Stimulated activated CD4-positive, alpha-beta T cell treated with anti-CD3 and anti-CD28 coated beads, TNF-alpha, amount 100 ng/mL, for 1 hour (primary cell): ENCODE measurements at places on chromosomes 1 and 21.

DNA sequence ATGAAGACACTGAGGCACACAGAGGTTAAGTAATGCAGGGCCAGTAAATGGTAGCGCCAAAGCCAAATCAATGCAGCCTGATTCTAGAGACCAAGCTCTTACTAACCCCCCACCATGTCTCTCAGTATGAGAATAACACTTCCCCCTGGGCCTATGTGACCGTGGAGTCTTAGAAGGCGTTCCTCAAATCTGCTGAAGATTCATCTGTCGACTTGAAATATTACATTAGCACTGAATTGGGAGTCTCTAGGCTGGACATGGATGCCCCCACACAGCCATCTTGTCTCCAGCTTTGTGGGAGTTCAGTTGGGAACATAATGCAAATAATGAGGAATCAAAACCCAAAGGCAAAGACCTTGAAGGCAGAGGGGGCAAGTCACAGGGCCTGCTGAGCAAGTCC lies 117.9 kb upstream of the HMGB4 start:
- no peak for DNase-seq

- DNase-seq, result no peak
Measured at GRCh38 chr1:6827079-6827478, 41.8 kb downstream of the CAMTA1 start.

DNA sequence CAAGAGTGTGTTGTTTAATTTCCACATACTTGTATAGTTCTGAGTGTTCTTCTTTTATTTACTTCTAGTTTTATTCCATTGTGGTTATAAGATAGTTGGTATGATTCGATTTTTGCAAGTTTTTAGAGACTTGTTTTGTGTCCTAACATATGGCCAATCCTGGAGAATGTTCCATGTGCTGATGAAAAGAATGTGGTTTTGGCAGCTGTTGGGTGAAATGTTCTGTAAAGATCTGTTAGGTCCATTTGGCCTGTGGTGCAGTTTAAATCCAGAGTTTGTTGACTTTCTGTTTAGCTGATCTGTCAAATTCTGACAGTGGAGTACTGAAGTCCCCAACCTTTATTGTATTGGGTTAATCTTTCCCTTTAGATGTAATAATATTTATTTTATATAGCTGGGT lies 19.5 kb upstream of the TIPRL start:
- DNase-seq, result no peak

DNA sequence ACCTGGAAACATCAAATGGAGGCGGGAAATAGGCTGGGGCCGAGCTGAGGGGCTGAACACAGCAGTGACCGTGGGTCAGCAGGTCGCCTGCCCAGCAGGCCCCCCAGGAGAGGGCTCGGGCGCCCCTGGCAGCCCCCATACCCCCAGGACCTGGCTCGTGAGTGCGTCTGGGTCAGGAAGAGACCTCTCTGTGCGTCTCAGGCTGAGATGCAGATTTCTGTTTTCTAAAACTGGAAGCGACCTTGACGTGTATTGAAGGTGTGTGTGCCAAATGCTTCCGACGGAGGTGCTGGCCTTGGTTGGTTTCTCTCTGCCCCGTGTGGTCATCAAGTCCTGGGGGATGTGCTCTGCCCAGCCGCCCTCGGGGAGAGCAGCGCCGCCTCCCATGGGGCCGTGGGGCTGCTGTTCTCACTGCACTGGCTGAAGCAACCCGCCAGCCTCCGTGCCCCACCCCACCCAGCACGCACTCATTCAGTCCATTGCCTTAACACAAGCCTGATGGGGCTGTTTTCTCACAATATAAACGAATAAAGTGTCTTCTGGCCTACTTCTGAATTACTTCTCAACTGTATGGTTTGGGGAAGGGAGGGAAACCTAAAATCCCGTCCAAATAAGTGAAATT lies 7.4 kb downstream of the PEX10 start:
- DNase-seq, result no peak

DNA sequence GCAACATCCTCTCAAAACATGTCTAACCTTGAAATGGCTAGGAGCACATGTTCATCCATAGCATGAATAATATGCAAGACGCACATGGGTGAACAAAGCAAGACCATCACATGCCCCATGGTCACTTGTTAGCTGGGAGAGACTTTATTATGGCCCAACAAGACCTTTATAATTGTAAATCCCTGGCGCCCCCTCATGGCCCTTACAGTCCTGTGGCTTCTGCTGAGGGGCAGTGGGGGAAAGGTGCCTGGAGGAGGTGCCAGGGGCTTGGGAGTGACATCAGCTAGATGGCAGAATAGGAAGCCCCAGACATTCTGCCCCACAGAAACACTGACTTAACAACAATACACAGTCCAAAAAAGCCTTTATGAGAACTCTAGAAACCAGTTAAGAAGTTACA lies 51.7 kb downstream of the CSMD2 start:
- DNase-seq, result no peak

DNA sequence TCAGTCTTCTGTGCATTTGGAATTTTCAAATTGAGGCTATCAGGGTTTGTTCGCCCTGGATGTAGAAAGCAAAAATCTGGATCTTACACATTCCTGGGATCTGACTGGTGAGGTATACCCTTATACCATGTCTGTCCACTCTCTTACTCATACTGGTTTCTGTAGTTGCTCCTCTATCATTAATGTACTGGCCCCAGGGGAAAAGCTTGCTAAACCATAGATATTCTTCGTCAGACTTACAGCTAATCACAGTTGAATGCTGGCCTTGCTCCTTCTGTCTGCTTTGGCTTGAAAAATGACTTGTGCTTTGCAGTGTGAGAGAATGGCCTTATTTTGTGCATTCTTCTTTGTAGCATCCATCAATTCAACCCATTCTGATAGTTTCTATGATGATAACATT lies 30.5 kb downstream of the TBCE start:
- no peak for DNase-seq

DNA sequence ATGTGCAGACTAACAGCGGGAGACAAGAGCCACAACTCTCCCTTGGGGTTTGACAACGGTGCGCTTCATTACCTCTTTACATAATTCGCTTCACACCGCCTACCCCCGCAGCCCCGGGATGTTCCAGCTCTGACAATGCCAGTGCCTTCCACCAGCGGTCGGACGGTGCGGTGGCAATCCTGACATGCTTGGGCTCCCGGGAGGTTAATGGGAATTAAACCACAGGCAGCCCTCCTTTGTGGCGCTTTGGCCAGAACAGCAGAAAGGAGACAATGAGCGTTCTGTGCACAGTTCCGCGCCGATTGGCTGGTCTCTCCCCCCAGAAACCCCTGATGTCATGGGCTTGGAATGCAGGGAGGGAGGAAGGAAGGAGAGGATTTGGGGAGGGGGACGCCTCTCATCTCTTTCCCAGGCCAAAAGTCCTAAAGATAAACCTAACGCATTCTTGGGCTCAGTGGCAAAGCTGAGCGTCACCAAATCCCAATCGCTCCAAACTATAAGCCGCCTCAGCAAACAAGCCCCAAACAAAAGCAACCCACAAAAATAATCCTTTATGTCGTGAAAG lies 1.3 kb downstream of the CNN3 start:
- DNase-seq, result no peak

GRCh38 chr1:40439247-40439646 lies 11.0 kb upstream of the ZFP69B start:
- DNase-seq, result no peak

- no peak for DNase-seq
Measured at GRCh38 chr1:222557148-222557547, 9.2 kb upstream of the HHIPL2 start.

GRCh38 chr1:45243476-45244343 lies 37.3 kb upstream of the ZSWIM5 start:
- DNase-seq, result no peak

GRCh38 chr1:27658951-27659496 lies 13.0 kb downstream of the IFI6 start:
- no peak for DNase-seq

DNA sequence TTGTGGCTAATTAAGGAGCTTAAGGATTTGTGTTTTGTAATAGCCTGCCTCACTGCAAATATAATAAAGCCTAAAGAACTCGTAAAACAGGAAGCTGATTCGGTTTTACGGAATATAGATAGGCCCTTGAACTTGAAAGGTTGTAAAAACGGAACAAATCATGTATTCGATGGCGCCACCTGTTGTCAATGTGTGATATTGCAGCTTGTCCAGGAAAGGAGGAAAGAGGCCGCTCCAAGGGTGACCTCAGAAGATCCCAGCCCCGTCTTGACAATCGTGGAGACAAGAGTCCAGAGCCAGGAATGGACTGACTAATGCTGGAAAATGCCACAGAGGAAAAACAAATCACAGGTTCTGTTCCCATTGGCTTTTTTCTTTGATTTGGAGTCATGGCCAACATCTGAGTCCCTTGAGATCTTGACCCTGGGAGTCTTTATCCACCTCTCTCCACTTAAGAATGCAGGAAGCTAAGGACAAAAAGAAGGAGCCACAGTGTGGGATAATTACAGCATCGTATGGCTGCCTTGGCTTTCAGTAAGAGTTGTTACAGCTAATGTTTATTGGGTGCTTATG lies 7.0 kb upstream of the IGSF21 start:
- peak; percentile 24 for DNase-seq

- DNase-seq, result no peak
Measured at GRCh38 chr1:25755475-25756125, 44.4 kb upstream of the SELENON start.

DNA sequence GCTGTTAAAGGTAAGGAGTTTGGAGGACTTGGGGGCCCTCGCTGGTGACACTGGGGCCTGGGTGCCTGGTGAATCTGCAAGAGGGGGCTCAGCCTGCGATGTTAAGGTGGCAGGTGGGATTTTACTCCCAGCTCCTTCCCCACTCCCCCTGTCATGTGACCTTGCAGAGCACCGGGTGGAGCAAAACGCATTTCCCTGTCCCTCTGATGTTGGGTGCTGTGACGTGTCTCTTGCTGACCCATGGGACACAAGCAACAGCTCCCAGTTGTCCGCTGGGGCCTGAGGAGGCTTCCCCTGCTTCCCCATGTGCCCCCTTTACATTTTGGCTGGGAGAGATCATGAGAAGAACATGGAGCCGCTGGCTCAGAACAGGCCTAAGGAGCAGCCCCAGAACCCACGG lies 319.0 kb downstream of the MATN1 start:
- DNase-seq, result no peak

- no peak for DNase-seq
Measured at GRCh38 chr21:37367336-37367702, 746 bp downstream of the DYRK1A start.

GRCh38 chr1:84069236-84069845 lies 70.4 kb upstream of the TTLL7 start:
- no peak for DNase-seq

- DNase-seq, result no peak
Measured at GRCh38 chr1:33061834-33062233, 19.1 kb upstream of the AZIN2 start.

GRCh38 chr1:207852576-207853371 lies 58.2 kb downstream of the CD34 start:
- DNase-seq, result no peak
